ENCODE measurements at places on chromosomes 13 and 19. TPM values are rescaled to one million over a fixed set of nuclear protein-coding genes. Genes with fewer than 3 reads are reported as not detected.

GRCh38 chr19:2827840-2828489 is 8.3 kb downstream of the ZNF554 start:
- H3K27me3 ChIP-seq = no peaks in the 10 kb centered on the region
- peaks cover 39% of the 10 kb centered on the region for H3K36me3 ChIP-seq
- DNase-seq = no peak
- H3K4me1 ChIP-seq = no peaks in the 10 kb centered on the region
- no peak overlapping the region for H3K27ac ChIP-seq

The ZNF324 gene
- 12.8 TPM for total RNA-seq

DNA sequence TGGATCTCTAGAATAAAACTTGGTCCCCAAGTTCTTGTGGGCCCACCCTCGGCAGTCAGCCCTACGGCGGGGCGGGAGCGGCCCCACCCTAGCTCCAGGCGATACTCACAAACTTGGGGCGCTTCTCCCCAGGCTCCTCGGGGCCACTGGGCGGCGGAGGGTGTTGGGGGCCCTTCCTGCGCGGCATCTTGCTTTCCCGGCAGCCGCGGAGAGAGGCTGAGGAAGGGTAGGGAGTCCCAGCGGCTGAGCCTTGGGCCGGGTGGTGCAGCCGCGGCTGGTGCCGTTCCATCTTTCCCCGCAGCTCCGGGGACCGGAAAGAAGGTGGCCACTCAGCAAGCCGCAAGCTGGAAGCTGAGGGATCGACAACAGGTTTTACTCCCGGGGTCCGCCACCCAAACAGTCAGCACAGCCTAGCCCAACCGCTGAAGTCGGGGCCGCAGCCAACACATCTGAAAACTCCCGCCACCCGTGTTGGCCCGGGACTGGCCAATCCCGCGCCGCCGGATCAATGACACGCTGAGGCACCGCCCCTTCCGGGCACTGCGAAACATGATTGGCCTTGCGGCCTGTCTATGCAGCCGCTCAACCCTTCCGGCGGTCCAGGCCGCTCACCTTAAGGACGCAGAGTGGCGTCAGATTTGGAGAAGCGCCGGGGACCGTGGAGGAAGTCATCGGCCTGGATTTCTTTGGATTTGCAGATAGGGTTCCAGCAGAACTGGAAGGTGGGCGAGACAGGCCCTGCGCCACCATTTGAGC is at the start of gene DIAPH3:
TSS of gene DIAPH3 (minus strand) at position 451 of the 756 bp plus-strand sequence. CDS start at position 289, 162 bp downstream.
- peaks cover 17% of the 10 kb centered on the region for H3K27me3 ChIP-seq
- H3K4me3 ChIP-seq = peak within 1 kb of the TSS; percentile 94

GRCh38 chr13:96221471-96221870 is 131.6 kb downstream of the HS6ST3 start:
- no peaks in the 10 kb centered on the region for H3K36me3 ChIP-seq
- H3K27ac ChIP-seq = no peak overlapping the region
- no peak overlapping the region for H3K4me3 ChIP-seq

The RASL11A gene
- 2.0 TPM for total RNA-seq

DNA sequence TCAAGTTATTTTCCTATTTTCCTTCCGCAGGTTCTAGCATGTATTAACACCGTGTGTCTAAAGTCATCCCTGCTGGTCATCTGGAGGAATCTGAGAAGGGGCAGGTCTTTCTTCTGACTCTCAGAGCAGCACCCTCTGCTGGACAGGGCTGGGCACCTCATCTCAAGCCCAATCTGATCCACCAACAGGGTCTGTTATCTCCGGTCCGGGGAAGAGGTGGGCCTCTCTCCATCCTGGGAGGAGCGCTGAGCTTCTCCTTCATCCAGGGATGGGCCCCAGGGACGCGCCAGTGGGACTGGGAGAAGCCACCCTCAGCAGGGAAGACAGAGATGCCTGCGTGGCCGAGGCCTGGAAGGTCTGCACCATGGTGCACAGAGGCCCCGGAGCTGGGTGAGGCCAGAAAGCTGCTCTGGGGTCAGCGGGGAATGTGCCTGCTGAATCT is 26.0 kb upstream of the ZNF331 start:
- H3K4me1 ChIP-seq = peaks cover 3% of the 10 kb centered on the region
- no peaks in the 10 kb centered on the region for H3K27me3 ChIP-seq
- DNase-seq = peak; percentile 49

DNA sequence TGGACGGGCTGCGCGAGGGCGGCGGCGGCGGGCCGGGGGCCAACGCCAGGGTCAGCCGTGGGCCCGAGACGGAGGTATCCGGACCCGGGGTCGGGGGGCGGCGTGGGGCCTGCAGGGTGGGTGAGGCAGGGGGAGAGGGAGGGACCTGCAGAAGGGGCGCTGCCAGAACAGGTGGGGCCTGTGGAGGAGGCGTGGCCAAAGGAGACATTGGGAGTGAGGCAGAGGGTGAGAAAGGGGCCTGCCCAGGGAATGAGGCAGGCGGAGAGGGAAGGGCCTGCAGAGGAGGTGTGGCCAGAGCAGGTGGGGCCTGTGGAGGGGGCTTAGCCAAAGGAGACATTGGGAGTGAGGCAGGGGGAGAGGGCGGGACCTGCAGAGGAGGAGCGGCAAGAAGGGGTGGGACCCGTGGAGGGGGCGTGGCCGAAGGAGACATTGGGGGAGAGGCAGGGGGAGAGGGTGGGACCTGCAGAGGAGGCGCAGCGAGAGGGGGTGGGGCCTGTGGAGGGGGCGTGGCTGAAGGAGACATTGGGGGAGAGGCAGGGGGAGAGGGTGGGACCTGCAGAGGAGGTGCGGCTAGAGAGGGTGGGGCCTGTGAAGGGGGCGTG is 4.2 kb downstream of the PRR36 start:
- H3K27ac ChIP-seq = no peak overlapping the region
- peak overlapping the region; percentile 50 for H3K4me3 ChIP-seq
- peaks cover 59% of the 10 kb centered on the region for H3K27me3 ChIP-seq
- H3K36me3 ChIP-seq = no peaks in the 10 kb centered on the region

The RRAS gene
- total RNA-seq = 4.4 TPM

The CCDC70 gene
- total RNA-seq = 0.19 TPM

DNA sequence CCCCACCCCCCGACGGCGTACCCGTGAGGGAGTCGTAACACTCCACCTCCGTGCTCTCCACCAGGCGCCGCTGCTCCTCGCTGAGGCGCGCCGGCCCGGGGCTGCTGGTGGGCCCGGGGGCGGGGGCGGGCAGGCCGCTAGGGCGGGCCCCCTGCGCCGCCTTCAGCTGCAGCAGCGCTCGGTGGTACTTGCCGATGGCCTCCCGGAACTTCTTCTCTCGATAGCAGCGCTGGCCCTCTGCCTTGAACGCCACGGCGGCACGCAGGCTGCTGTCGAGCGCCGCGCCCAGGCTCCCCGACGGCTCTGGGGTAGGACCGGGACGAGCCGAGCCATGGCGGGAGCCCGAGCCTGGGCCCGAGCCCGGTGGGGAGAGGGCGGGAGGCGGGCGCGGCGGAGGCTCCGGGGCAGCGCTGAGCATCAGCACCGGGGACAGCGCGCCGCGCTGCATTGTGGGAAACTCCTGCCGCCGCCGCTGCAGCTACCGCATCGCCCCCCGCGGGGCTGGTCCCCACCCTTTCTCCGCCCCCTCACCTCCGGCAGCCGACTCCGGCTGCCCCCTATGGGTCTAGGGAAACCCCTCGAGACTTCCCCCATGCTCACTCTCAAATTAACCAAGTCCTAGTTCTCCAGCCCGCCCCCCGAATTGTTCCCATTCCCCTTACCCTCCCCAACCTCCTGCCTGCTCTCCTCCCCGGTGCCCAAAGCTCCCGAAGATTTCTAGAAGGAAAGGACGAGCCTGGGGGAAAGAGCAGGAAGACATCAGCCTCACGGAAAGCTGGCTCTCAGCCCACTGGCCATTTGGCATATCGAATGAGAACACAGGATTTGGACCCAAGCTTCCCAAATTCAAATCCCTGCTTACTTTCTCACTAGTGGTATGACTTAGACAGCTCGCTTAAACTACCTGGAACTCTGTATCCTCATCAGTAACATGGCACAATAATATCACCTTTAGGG is at the start of gene TTC9B:
TSS of gene TTC9B (minus strand) at position 451 of the 957 bp plus-strand sequence. CDS start at position 448, 3 bp downstream.
- peak; percentile 71 for DNase-seq
- H3K27ac ChIP-seq = no peak within 1 kb of the TSS
- no peaks in the 10 kb centered on the region for H3K36me3 ChIP-seq
- peaks cover 10% of the 10 kb centered on the region for H3K4me1 ChIP-seq
- H3K27me3 ChIP-seq = peaks cover 62% of the 10 kb centered on the region
- no peak within 1 kb of the TSS for H3K4me3 ChIP-seq

All from activated naive CD8-positive, alpha-beta T cell treated with anti-CD3 and anti-CD28 coated beads for 36 hours (primary cell).